Memory B cell (primary cell): ENCODE measurements at places on chromosomes 2 and 18.

DNA sequence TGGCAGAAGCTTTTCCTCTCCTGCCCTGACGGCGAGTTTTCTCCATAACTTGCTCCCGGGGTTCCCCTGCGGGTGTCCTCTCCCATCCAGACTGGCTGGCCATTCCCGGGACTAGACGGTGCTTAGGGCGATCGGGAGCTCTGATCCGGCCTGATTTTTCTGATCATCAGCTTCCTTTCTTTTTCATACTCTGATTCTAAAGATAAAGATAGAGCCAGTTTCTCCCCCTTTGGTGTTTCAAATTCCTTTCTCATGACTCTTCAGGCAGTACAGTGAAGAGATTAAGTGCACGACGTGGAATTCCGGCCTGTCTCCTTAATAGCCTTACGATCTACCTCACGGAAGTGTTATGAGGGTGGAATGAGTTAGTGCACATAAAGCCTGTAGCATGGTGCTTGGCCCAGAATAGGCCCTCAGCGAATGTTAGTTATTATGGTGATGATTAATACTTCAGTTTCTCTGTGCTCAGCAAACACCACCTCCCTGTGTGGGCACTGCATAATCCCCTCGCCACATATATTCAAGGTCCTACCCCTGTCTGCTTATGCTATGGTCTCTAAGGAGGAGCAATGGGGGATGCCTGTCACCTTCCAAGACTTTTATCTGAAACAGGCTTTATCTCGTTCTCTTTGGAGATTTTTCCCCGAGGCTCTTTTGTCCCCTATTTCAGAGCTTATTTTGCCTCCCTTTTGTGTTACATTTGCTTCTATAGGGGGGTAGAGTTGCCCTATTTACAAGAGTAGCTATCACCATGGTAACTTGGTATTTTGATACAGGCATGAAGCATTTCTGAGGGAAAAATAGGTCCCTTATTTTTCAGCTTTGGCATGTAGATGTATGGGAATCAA lies 254.8 kb downstream of the CDH2 start:
- no peak for DNase-seq

DNA sequence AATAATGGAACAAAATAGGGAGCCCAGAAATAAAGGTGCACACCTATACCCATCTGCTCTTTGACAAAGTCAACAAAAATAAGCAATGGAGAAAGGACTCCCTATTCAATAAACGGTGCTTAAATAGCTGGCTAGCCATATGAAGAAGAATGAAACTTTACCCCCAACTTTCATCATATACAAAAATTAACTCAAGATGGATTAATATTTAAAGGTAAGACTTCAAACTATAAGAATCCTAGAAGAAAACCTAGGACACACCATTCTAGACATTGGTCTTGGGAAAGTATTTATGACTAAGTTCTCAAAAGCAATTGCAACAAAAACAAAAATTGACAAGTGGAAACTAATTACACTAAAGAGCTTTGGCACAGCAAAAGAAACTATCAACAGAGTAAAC lies 139.1 kb downstream of the DNAH7 start:
- no peak for DNase-seq

DNA sequence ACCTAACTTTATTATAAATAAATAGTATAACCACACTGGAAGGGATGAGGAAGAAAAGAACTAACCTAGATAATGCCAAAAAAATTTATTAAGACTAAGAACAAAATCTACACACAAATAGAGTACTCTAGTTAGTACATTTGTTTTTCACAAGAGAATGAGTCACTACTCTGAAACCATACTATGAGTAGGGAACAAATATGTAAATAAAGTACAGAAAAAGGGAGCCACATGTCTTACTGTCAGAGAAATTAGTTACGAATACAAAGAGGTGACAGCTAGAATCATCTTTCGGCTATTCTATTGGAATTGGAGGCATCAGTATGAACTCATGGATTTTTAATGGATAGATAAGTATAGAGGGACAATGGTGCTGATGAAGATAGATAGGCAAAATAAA lies 150.5 kb downstream of the COPS8 start:
- DNase-seq = no peak

GRCh38 chr2:18749912-18750526 lies 160.7 kb upstream of the NT5C1B start:
- peak; percentile 13 for DNase-seq

DNA sequence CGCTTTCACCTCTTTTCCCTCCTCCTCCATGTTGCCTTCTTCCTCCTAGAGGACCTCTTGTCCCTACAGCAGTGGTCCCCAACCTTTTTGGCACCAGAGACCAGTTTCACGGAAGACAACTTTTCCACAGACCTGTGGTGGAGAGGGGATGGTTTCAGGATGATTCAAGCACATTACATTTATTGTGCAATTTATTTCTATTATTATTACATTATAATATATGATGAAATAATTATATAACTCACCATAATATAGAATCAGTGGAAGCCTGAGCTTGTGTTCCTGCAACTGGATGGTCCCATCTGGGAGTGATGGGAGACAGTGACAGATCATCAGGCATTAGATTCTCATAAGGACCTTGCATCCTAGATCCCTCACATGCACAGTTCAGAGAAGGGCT lies 152.2 kb upstream of the NCKAP5 start:
- DNase-seq = no peak

- DNase-seq = no peak
Observed at GRCh38 chr2:197426723-197427603, 7.9 kb downstream of the SF3B1 start.

GRCh38 chr18:39675906-39676305 lies 2110.3 kb upstream of the CELF4 start:
- no peak for DNase-seq

GRCh38 chr18:36724591-36725001 lies 104.2 kb downstream of the TPGS2 start:
- no peak for DNase-seq

DNA sequence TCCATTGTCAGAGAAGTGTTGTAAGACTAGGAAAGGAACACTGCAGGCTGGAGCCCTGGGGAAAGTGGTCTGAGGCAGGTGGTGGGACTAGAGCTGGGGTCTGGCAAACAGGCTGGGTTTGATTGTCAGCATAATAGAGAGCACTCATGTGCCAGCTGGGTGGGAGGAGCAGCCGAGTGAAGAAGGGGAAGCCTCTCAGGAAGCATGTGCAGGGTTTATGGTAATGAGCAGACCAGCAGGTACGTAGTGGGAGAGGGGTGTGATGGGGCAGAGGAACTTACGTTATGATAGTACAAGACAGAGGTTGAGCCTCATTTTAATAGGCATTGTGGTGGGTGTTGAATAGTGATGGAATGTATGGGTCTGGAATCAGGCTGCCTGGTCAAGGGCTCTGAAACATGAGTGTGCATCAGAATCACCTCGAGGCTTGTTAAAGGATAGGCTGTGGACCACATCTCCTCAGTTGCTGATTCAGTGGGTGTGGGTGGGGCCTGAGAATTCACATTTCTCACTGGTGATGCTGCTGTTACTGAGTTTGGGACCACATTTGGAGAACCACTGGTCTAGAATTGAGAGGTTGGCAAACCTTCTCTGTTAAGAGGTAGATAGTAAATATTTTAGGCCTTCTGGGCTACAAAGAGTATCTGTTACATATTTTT lies 1.7 kb upstream of the MGAT5 start:
- DNase-seq = peak; percentile 50

DNA sequence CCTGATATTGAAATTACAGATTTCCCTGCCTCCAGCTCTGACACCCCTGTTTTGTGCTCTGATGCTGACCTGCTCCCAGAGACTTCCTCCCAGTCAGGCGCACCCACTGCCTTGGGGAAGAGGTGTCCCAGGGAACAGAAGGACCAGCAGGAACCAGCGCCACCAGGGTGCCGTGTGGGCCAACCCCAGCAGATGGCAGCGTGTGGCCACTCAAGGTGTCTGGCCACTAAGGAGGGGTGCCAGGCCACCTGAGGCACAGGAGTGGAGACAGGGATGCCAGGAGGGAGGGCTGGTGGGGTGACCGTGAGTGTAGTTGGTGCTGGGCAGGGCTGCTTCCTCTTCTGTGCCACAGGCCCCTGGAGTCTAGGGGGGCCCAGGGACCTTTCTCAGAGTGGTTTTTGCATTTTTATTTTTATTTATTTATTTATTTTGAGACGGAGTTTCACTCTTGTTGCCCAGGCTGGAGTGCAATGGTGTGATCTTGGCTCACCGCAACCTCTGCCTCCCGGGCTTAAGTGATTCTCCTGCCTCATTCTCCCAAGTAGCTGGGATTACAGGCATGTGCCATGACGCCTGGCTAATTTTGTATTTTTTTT lies 56.0 kb downstream of the TEX44 start:
- DNase-seq = no peak

DNA sequence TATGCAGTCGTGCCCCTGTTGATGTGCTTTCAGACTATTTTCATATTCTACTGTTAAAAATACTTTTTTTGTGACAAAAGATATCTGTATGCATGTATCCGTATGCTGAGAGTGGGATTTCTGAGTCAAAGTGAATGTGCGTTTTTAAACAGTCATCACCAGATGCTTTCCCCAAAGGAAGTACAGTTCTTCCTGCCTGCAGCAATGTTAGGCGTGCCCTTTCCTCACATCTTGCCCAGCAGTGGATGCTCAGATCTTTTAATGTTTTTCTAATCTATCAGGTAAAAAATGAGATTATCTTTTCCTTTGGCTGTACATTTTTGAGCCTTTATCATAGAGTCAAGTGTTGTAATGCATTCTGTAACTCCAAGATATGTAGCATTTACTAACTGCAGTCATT lies 111.7 kb downstream of the PTPRM start:
- DNase-seq = no peak

DNA sequence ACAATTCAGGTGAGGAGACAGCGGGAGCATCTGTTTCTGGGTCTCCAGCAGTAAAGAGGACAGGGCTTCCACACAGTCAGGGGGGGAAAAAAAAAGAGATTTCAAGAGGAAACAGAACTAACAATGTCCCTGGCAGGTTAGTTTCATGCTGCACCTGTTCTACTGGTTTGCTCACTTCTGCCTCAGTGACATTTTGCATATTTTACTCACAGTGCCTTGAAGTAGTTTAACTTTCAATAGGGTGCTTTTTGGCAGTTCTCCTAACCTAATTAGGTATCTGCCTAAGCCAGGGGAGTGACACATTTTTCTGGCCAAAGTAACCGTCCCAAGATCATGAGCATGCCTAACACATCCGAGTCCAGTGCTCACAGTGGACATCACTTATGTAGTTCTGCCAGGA lies 109.0 kb upstream of the ALK start:
- DNase-seq = no peak

GRCh38 chr2:119179202-119179601 lies 20.7 kb upstream of the C1QL2 start:
- DNase-seq = no peak

DNA sequence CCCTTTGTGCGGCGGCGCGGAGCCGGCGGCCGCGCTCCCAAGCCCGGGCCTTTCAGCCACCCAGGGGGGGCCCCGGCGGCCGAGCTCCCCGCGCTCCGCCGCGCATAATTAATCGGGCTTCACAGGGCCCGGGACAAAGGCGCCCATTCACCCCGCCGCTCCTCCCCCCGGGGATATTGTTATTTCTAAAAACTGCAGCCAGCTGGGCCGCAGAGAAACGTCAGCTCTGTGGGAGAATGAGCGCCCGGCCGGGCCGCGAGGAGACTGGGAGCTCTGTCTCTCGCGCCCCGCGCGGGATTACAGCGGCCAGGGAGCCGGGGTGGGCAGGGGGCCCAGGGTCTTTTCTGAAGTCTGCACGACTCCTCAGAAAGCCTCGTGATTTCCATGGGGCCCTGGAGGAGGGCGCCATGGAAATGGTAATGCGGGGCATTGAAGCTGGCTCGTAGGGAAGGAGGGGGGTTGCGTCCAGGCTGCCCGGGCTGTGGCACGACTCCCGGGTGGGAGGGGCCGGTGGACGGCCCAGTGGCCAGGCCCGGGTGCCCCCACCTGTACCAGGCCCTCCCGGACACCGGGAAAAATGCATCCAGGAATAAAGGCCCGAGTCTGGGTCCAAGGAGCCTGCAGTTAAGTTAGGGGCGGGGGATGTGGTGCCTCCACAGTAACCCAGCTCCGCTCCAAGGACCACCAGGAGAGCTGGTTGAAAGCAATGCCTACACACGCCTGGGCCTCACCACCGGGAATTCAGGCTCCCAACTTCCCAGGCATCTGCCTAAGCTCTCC lies 125.3 kb downstream of the ZFP36L2 start:
- DNase-seq = no peak

DNA sequence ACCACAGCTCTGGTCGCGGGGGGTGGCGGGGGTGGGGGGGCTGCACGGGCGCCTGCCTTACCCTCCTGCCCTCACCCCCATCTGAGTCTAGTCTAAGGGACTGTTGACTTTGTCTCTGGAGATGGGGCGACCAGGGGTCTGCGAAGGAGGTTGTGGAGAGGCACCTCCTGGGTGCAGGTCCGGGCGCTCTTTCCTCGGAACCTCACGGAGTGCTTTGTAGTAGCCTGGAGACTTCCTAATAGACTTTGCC lies 141.3 kb downstream of the MEIS1 start:
- DNase-seq = no peak

DNA sequence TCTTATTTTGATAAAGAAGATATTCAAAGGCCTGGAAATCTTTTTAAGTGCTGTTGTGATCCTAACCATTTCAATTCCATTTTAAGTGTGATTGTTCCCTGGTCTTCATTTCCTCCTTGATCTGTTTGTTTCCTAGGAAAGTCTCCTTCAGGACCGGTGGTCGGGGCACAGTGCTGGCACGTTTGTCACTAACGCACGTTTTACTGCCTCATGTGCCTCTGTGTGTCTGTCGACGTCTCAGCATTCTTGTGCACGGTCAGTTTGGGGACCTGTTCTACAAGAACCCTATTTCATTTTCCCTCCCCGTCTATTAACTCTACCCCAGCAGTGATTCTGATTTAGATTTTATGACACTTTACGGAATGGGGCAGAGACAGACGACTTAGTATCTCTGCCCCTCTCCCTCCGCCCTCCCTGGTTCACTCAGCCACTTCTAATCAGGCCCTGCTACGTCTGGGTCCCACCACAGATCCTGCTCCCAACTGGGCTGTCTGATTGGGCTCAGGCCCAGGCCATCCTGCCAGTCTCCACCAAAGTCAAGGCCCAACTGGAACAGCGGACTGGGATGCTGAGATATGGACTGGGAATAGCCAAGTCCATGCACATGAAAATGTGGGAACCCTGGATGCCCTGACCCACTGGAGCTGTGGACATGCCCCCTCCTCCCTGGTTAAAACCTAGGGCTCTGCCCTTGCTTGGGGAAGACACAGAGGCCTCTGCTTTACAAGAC lies 95.6 kb downstream of the TWIST2 start:
- DNase-seq = no peak

GRCh38 chr2:32632089-32632488 lies 4.2 kb downstream of the TTC27 start:
- no peak for DNase-seq

GRCh38 chr2:200494048-200494447 lies 15.8 kb downstream of the KCTD18 start:
- no peak for DNase-seq

- no peak for DNase-seq
Observed at GRCh38 chr2:6999211-6999877, 82.1 kb downstream of the RNF144A start.

- DNase-seq = no peak
Observed at GRCh38 chr2:18987592-18988073, 370.8 kb downstream of the OSR1 start.

- DNase-seq = no peak
Observed at GRCh38 chr2:468648-469336, 180.9 kb upstream of the ALKAL2 start.
